ENCODE measurements at places on chromosomes 2 and 18.

- DNase-seq: no peak
Measured at GRCh38 chr18:58034370-58034769, 9.7 kb upstream of the NEDD4L start.

DNA sequence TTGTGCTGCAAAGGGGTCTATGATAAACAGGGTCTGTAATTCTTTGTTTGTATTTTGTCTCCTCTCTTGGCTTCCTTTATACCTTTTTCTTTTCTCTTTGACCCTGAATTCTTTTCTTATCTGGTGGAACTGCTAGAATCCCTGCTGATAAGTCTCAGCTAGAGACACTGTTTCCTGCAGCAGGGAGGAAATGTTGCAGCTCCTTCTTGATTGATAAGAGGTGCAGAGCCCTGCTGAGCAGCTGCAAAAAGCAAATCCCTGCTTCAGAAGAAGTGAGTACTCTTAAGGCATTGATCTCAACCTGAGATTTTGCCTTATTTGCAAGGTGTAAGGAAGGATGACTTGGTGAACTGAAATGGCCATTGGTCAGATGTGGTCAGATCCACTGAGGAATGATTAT, 167.8 kb downstream of the NUP35 start:
- no peak for DNase-seq

DNA sequence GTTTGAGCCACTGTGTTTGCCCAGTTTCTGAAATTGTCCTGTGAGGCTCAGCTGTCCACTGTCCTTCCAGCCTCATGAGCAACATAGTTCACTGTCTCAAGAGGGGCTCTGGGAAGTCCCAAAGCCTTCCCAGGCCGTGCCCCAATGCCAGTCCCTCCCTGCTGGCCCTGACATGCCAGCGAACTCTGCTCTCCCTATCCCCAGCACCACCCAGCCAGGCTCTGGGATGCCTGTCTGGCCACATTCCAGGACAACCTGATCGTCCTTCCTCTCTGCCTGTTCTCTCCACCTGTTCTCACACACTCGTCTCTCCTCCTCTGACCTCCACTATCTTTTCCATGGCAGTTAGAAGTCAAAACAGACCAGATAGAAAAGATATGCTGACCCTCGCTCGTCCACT, 278.0 kb upstream of the ID2 start:
- DNase-seq: no peak

- DNase-seq: no peak
Measured at GRCh38 chr2:53252115-53252514, 515.5 kb upstream of the CHAC2 start.

- no peak for DNase-seq
Measured at GRCh38 chr2:97871096-97871780, 124.5 kb downstream of the TMEM131 start.

DNA sequence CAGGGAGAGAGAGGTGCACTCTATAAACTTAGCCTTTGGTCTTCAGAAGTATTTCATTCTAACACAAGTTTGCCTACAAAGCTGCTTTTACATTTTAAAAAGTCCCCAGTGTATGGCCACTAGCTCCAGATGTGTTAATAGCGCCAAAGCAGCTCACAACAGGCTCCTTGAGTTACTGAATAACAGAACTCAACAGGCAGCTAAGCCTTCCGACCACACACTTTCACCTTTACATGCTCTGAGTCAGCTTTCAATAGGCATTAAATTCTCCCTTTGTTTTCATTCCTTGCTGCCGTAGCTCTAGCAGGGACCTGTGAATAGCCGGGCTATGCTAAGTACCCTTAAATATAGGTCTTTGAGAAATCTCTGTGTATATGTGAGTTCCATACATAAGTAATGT, 262.8 kb upstream of the PARD3B start:
- no peak for DNase-seq

DNA sequence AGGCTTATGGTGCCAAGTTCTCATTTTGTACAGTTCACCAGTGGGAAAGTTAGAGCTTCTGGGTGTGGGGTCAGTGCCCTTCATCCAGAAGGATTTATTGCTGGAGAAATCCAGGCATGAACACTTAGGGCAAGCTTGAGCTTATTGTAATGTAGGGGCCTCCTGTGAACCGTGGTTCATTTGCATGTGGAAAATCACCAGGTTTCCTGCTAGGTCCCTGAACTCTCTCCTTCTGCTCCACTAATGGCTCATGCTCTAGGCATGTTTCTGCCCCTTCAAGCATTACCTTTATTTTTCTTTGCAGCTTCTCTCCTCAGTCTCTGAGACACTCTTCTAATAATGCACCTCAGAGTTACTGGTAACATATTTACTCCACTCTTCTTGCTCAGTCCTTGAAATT, 79.3 kb upstream of the FAM98A start:
- no peak for DNase-seq

DNA sequence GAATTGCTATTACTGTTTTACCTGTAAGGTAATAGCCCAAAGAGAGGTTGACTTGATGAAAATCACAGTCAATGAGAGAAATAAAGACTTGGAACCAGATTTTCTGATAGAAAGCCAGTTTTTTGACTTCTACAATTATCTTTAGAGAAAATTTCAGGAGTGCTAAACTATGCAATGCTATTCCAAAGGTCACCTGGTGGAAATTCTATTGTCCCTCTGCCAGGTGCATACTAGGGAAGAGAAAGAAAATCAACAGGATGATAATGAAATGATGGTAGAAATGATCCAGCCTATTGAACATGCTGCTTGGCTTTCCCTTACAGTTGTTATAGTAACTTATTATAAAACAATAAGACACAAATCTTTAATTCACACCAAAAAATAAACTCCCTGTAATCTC, 85.0 kb downstream of the FASTKD2 start:
- DNase-seq: no peak

GRCh38 chr2:158191076-158191895, 89.6 kb downstream of the UPP2 start:
- no peak for DNase-seq

- no peak for DNase-seq
Measured at GRCh38 chr2:64203858-64204632, 59.8 kb upstream of the PELI1 start.

DNA sequence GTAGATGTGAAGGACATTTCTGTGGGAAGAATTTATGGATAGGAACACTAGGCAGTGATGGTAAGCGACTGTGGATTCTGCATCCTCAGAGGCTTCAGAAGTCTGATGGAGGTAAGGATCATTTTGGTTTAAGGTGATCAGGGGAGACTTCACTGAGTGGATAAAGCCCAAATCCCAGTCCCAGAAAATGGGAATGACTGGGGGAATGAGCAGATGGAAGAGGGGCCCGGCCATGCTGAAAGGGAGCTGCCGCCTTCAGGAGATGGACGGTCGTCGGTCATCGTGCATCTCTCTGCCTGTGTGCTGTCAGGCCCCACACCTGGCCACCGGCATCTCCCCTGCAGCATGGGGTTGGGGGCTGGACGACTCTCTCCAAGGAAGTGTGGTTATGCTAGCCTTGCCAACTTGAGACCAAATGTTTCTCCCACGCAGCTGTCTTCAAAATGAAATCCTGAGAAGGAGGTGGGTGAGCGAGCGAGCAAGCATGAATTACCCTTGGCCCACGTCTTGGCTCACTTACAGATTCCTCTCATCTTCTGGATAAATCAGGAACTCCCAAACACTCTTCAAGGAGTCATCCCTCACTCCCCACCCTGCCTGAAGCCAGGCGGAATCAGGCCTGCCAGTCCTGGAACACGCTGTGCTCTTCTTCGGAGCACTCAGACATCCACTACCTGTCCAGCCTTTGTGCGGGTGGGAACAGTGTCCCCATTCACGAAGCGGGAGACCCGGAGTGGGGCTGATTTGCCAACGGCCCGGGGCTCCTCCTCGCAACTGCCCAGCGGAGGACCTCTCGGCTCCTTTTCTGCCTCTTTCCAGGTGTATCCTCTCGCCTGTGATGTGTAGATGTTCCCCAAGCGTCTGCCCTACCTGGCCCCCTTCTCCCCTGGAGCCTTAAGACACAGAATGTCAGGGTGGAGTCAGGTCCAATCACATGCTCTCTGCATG, 85.6 kb downstream of the PRKCE start:
- DNase-seq: no peak

- DNase-seq: no peak
Measured at GRCh38 chr18:2983296-2983695, 29.6 kb downstream of the LPIN2 start.

DNA sequence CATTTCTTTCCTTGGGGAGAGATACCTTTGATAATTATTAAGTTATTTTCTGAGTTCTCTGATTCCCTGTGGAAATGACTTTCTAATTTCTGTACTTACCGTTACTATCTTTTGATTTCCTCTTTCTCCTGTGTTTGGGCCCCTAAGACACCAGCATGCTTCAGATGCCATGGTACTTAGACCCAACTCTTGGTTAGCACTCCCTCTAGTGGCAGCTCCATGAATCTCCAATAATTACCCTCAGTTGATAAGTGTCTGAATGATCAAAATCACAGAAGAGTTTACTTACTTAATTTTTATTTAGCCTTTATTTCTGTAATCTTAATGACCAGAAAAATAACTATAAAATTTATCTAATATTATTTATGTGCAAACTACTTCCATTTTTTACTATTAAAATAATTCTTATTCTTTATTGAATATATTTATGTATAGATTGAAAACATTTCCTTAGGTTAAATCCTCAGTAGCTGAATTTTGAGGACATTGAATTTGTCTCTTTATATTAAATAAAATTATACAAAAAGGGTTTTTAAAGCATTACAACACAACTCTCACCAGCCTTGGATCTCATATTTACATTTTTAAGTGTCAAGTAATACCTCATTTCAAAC, 300.4 kb downstream of the KCNS3 start:
- DNase-seq: no peak

DNA sequence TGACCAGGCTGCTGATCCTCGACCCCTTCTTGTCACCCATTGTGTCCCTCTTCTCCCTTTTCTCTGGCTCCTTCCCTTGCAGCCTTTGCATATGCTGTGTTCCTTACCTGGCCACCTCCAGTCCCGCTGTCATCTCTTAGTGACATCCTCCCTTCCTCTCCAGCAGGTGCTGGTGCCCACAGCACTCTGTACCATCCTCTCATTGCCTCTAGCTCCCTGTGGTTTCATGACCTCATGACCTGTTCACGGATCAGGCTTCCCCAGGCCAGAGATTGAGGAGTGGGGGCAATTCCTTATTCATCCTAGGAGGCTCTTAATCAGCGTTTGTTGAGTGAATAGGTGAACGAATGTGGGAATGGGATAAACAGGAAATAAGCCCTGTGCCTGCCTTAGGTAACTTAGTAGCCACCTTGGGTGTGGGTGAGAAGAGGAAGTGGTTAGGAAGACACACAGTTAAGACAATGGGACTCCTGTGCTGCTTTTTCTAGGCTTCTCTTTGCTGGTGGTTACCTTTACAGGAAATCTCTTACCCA, 35.5 kb downstream of the ITGA6 start:
- no peak for DNase-seq

DNA sequence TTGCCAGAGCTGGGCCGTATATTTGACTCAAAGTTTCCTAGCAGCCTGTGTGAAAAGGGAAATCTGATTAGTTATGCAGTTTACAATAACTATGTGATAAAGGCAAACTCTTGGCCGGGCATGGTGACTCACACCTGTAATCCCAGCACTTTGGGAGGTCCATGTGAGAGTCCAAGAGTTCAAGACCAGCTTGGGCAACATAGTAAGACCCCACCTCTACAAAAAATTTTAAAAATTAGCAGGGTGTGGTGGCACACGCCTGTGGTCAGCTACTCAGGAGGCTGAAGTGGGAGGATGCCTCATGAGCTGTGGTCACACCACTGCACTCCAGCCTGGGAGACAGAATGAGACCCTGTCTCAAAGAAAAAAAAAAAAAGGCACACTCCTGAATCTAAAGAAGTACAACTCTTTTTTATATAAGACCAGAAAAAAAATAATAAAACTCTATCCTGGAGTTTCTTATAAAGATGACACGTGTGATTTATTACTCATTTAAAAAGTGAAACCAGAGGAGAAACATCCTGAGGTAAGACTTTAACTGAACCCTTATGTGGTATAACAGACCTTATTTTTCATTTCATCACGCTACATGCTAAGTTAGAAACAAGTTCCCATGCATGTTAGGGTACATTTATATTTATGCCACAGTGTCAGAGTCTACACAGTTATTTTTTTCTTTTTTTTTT, 32.6 kb upstream of the KCMF1 start:
- no peak for DNase-seq

DNA sequence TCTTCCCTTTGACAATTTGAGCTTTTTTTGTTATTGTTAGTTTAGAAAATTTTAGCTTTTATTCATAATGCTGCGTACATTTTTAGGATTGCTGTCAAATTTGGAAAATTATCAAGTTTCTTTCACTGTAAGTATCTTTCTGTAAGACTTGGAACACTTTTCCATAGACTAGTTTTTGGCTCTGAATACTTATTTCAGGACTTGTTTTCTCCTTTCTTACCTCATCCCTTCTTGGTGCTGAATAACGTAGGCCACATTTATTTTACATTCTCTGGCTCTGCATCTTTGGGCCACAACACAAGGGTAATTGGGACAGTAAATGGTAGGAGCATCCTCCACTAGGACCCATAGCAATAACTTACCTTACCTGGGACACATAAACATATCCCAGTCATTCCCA, 85.1 kb downstream of the CCDC85A start:
- DNase-seq: no peak

DNA sequence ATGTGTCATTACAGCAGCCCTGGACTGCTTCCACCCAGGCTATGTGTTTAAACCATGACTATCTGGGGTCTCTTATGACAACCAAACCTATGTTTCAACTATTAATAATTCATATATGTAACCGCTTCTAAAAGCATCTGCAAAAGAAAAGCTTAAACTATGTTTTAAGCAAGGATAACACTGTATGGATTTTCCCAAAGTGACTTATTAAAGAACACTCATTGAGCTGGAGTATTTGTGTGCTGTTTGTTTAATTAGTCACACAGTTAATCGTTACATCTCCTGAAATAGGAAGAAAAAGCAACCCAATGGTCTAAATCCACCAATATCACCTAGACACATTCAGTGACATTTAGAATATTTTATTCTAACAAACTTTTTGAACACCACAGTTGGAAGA, 51.3 kb downstream of the TMEM163 start:
- DNase-seq: no peak

DNA sequence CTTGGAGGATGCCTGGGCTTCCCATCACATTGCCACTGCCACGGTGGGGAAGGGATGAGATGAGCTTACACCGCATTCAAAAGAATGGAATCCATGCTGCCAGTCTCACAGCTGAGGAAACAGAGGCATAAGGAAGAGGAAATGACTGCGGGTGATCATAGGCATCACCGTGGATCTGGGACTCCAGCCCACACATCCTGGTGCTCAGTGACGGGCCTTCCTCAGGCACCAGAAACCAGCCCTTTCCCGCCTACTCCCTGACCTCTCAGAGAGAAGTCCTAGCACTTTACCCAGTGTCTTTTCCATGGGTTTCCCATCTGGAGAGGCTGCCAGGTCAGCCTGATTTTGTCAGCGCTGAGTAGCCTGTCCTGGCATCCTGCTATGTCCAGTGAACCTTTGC, 5.3 kb upstream of the PLB1 start:
- no peak for DNase-seq

Measured in stimulated activated CD8-positive, alpha-beta memory T cell treated with anti-CD3 and anti-CD28 coated beads, Interleukin-15, amount 100 ng/mL, for 1 hour (primary cell).